ENCODE measurements at places on chromosomes 7 and 10. TPM values are rescaled to one million over a fixed set of nuclear protein-coding genes. Genes with fewer than 3 reads are reported as not detected.

GRCh38 chr7:25805027-25805687 is 346.8 kb upstream of the NFE2L3 start:
- peaks cover 91% of the 10 kb centered on the region for H3K4me1 ChIP-seq
- H3K27me3 ChIP-seq, result no peaks in the 10 kb centered on the region
- peak overlapping the region; percentile 90 for H3K27ac ChIP-seq
- peaks cover 3% of the 10 kb centered on the region for H3K36me3 ChIP-seq
- no peak for DNase-seq

DNA sequence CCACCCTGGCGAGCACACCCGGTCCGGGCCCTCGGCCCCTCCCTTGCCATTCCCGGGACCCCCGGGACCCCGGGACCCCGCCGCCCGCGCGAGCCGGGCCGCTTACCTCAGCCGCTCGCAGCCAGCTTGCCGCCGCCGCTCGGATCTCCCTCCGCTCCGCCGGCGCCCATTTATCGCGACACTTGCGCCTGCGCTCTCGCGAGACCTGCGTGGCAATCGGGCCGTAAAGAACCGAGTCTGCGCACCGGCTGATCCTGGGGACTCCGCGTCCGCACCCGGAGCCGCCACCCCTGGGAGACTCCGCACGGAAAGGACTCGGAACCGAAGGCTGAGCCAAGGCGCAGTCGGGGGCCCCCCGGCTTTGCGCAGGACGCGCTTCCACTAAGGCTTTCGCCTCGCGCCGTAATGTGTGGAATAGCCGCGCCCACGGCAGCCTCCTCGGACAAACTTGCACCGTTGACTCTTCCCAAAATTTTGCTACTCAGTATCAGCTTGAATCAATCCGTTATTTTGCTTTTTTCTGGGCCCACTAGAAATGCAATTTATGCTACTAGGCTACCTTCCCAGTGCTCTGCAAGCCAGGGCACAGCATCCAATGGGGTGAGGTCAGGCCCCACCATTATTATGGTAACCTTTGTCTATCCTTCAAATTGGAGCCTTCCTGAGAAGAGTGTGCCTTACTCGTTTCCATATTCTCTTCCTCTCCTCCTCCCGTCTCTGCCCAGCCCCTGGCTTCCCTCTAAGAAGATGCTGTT is at the start of gene MAD1L1:
Gene MAD1L1, minus strand, starts transcription at position 180 of the 755 bp plus-strand sequence. CDS start 2,812 bp downstream, outside the sequence.
- H3K27me3 ChIP-seq, result no peaks in the 10 kb centered on the region
- H3K4me3 ChIP-seq, result peak within 1 kb of the TSS; percentile 84
- peaks cover 14% of the 10 kb centered on the region for H3K4me1 ChIP-seq
- peak within 1 kb of the TSS; percentile 80 for H3K27ac ChIP-seq

GRCh38 chr10:48245977-48246376 is 28.5 kb downstream of the FRMPD2 start:
- no peak overlapping the region for H3K27ac ChIP-seq
- H3K27me3 ChIP-seq, result peaks cover 9% of the 10 kb centered on the region

DNA sequence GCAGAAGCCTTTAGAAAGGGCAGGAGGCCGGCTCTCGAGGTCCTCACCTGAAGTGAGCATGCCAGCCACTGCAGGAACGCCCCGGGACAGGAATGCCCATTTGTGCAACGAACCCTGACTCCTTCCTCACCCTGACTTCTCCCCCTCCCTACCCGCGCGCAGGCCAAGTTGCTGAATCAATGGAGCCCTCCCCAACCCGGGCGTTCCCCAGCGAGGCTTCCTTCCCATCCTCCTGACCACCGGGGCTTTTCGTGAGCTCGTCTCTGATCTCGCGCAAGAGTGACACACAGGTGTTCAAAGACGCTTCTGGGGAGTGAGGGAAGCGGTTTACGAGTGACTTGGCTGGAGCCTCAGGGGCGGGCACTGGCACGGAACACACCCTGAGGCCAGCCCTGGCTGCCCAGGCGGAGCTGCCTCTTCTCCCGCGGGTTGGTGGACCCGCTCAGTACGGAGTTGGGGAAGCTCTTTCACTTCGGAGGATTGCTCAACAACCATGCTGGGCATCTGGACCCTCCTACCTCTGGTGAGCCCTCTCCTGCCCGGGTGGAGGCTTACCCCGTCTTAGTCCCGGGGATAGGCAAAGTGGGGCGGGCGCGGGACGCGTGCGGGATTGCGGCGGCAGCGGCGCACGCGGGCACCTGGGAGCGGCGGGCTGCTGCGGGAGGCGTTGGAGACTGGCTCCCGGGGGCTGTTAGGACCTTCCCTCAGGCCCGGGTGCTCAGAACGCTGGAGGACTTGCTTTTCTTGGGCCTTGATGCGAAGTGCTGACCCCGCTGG is at the start of gene FAS:
Gene FAS, plus strand, starts transcription at position 415 of the 777 bp plus-strand sequence. Its CDS starts 79 bp downstream, at position 494.
- peak within 1 kb of the TSS; percentile 94 for H3K27ac ChIP-seq
- H3K4me1 ChIP-seq, result peaks cover 30% of the 10 kb centered on the region
- H3K27me3 ChIP-seq, result no peaks in the 10 kb centered on the region
- DNase-seq, result peak; percentile 85
- H3K36me3 ChIP-seq, result no peaks in the 10 kb centered on the region

GRCh38 chr7:881441-882234 is 5.3 kb downstream of the GET4 start:
- H3K4me3 ChIP-seq, result no peak overlapping the region
- no peaks in the 10 kb centered on the region for H3K27me3 ChIP-seq
- DNase-seq, result no peak
- peaks cover 24% of the 10 kb centered on the region for H3K4me1 ChIP-seq
- peak overlapping the region; percentile 11 for H3K27ac ChIP-seq

DNA sequence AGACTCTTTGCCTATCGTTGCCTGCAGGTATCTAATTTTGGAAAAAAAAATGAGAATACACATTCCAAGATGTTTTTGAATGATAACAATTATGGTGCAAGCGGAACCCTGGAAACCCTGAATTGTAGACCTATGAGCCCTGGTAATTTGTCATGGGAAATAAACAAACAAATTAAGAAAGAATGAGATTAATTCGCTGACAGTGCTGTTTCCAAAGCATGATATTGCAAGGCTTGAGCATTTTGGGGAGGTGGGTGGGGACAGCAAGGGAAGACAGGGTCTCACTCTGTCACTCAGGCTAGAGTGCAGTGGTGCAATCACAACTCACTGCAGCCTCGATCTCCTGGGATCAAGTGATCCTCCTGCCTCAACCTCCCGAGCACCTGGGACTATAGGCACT is 900.3 kb downstream of the IPMK start:
- no peak for DNase-seq
- H3K36me3 ChIP-seq, result no peaks in the 10 kb centered on the region
- H3K4me1 ChIP-seq, result no peaks in the 10 kb centered on the region
- no peaks in the 10 kb centered on the region for H3K27me3 ChIP-seq

DNA sequence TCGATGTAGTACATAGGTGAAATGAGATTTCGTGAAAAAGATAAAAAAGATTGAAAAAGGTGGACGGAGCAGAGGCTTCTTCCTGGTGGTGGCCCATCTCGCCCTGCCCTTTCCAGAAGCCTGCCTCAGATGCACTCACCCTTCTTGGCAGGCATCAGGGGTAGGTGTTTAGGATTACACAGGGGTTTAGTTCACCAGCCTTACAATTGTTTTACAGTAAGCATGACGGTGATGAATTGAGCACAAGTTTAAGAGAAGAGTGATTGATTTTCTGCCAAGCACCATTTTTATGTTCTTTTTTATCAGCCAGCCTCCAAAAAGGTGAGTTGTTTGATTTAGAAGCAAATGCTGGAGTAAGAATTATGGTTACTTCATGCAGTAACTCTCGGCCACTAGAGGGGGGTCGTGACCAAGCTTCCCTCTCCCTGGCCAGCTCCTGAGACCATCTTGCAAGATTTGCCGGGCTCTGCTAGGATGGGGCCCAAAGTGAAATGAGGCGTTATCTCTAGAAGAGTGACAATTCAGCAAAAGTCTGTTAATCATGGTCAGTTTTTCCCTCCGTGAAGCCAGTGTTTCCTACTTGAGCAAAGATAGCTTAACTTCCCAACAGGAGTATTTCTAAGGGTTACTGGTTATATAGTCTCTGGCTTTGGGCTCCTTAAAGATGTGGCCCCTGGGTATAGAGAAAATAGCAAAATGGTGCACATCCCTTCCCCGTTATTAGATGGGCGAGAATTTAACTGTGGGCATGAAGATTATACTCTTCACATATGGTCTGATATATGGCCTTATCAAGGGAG is 228.8 kb downstream of the BMPER start:
- peaks cover 3% of the 10 kb centered on the region for H3K4me1 ChIP-seq
- DNase-seq, result no peak
- H3K27me3 ChIP-seq, result peaks cover 3% of the 10 kb centered on the region
- H3K4me3 ChIP-seq, result no peak overlapping the region

PDZD8 gene
- total RNA-seq, result 39.0 TPM

PRRT4 gene
- total RNA-seq, result 0.54 TPM

CUBN gene
- total RNA-seq, result 1.7 TPM

ITIH2 gene
- not detected for total RNA-seq

DNA sequence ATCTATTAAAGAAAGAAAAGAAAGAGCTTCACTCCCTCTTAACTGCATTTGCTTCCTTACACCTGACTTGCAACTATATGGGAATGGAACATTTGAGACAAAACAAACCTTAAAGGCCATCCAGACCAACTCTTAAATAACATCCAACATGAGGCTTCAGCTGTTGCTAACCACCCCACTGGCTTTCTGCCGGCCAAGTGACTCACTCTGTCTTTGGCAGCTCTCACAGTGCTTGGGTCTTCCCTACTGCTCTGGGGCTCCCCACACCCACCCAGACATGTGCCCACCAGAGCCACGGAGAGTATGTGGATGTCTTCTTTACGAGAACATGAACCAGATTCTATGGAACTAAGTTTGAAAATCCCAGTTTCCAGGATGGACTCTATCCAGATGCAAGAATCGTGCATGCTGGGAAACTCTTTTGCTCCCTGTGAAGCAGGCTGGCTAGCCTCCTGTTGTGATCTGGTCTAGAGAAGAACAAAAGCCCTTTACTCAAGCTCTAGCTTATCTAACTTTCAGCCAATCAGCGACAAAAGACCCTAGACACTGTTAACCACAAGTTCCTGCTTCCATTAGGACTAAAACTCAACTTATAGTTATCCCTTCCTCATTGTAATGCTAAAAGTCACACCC is 245.7 kb downstream of the TCERG1L start:
- DNase-seq, result no peak
- peaks cover 2% of the 10 kb centered on the region for H3K36me3 ChIP-seq
- no peak overlapping the region for H3K4me3 ChIP-seq
- no peak overlapping the region for H3K27ac ChIP-seq

- no peak for DNase-seq
- H3K27me3 ChIP-seq, result no peaks in the 10 kb centered on the region
- peaks cover 29% of the 10 kb centered on the region for H3K36me3 ChIP-seq
- no peak overlapping the region for H3K4me3 ChIP-seq
These were observed 18.1 kb downstream of the FAM20C start for GRCh38 chr7:210401-210925.

SLC29A4 gene
- 7.9 TPM for total RNA-seq

GRCh38 chr10:60513281-60513680 is 123.6 kb upstream of the ANK3 start:
- no peak overlapping the region for H3K4me3 ChIP-seq
- DNase-seq, result no peak
- H3K27ac ChIP-seq, result no peak overlapping the region
- H3K4me1 ChIP-seq, result peaks cover 17% of the 10 kb centered on the region
- no peaks in the 10 kb centered on the region for H3K36me3 ChIP-seq

- no peaks in the 10 kb centered on the region for H3K36me3 ChIP-seq
- no peak overlapping the region for H3K4me3 ChIP-seq
- H3K4me1 ChIP-seq, result no peaks in the 10 kb centered on the region
These were observed 94.1 kb downstream of the GRM8 start for GRCh38 chr7:127158659-127159058.

- no peak overlapping the region for H3K27ac ChIP-seq
- DNase-seq, result no peak
- H3K4me3 ChIP-seq, result no peak overlapping the region
- no peaks in the 10 kb centered on the region for H3K4me1 ChIP-seq
These were observed 352.6 kb upstream of the GALNT17 start for GRCh38 chr7:70779321-70779720.

TAC1 gene
- total RNA-seq, result not detected

- peaks cover 14% of the 10 kb centered on the region for H3K36me3 ChIP-seq
- H3K4me1 ChIP-seq, result peaks cover 50% of the 10 kb centered on the region
- no peak for DNase-seq
- H3K27ac ChIP-seq, result no peak overlapping the region
- H3K4me3 ChIP-seq, result no peak overlapping the region
- H3K27me3 ChIP-seq, result no peaks in the 10 kb centered on the region
These were observed 8.0 kb downstream of the CDK13 start for GRCh38 chr7:39958038-39958437.

NEUROG3 gene
- not detected for total RNA-seq

DNA sequence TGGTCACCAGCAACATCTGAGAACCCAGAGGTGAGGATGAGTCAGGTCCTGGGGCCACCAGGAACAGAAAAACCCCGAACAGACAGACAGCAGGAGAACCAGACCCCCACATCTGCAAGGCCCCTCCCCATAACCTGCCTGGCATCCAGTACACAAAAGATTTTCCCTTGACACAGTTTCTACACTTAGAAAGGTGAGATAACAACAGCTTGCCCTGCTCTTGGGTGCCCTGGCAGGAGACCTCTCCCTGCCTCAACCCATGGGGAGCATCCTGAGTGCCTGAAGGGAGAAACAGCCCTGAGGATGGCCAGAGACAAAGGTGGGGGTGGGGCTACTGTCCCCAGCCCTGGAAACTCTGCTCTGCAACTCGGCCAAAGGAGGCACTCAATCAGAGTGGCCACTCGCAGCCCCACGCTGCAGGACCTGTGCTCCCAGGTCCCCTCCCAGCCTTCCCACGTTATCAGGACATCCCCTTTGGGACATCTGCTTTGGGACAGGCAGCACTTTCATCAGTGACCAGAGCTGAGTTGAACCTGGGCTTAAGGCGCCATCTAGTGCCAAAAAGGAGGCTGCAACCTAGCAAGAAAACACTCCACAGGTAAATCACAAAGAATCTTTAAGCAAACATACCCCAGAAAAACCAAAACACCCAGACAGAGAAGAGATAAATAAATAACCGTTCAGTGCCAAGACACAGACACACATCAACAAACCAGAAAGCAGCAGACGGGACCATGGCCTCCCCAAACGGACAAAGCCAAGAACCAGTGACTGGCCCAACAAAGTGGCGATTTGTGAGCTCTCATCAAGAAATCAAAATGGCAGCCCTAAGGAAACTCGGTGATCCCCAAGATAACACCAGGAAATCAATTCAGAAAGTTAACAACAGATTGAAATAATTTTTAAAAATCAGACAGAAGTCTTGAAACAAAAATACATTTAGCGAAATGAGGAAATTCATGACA is 233.7 kb downstream of the PTPRN2 start:
- H3K36me3 ChIP-seq, result no peaks in the 10 kb centered on the region
- peak; percentile 57 for DNase-seq
- no peak overlapping the region for H3K4me3 ChIP-seq

- no peaks in the 10 kb centered on the region for H3K36me3 ChIP-seq
- peak; percentile 86 for DNase-seq
- H3K4me1 ChIP-seq, result peaks cover 32% of the 10 kb centered on the region
- no peaks in the 10 kb centered on the region for H3K27me3 ChIP-seq
- H3K27ac ChIP-seq, result peak overlapping the region; percentile 89
- no peak overlapping the region for H3K4me3 ChIP-seq
These were observed 509.5 kb downstream of the PLXNA4 start for GRCh38 chr7:132066761-132067171.

DNA sequence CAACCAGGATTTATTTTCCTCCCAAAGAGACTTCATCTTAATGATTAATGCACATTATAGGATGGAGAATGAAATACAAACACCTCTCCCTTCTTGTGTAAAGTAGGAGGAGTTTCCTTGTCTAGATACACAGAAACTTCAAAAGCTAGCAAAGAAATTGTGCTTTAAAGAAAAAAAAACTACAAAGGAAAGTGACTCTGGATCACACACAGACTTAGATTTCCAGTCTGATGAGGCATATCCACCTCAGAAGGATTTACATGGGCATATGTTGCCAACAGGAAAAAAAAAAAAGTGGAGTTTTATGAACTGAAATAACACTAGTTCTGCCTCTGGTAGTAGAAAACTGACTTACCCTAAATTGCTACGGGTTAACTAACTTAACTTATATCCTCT is 449.6 kb downstream of the KCNMA1 start:
- peaks cover 41% of the 10 kb centered on the region for H3K4me1 ChIP-seq
- no peaks in the 10 kb centered on the region for H3K27me3 ChIP-seq
- H3K27ac ChIP-seq, result peak overlapping the region; percentile 57
- no peak for DNase-seq
- no peaks in the 10 kb centered on the region for H3K36me3 ChIP-seq

Data from osteocyte (in vitro differentiated cells).